GM19239 (cell line): ENCODE measurements at places on chromosomes 6 and 20.

- DNase-seq = no peak
Observed at GRCh38 chr20:13317439-13317838, 96.4 kb downstream of the ISM1 start.

DNA sequence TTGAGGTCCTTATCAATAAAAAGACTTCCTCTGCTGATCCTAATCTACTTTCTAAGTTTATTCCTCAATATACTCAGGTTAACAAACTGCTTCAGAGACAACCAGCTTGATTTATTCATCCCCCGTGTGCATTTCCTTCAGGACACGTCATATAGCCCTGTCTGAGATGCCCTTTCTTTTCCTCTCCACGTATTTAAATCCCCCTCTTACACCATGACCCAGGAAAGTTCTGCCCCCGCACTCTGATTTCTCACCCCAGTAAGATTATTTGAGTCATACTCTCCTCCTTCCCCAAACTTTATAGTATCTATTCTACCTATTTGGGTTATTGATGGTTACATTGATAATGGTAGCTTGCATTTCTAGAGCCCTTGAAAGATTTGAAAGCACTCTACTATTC is 9.8 kb upstream of the CGA start:
- DNase-seq = no peak

- DNase-seq = no peak
Observed at GRCh38 chr6:169250660-169251059, 3.0 kb downstream of the THBS2 start.

DNA sequence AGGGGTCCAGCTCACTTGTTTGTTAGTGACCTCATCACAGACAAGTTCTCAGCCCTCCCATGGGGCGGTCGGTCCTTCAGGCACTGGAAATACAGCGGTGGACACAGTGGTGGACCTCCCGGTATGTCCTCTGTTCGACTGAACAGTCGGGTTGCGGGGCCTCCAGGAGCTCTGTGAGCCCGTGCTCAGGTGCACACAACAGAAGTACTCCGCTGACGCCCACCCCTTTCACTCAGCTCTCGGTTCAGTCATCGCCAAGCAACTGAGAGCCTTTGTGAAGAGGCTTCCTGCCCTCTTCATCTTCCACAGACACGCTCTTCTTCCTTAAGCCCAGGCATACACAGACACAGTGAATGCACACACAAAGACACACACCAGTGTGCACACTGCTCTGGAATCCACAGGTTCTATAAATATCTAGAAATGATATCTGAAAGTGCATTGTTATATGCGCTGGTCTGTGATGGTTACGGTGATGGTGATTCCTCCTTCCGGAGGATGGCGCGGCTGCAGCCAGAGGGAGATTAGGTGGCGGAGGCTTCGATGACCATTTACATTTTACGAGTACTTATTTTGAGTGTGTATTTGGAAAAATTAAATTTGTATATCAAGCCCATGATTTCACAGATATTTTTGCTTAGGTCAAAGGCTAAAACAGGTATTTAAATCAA is 46.8 kb upstream of the BHLHE23 start:
- DNase-seq = no peak

DNA sequence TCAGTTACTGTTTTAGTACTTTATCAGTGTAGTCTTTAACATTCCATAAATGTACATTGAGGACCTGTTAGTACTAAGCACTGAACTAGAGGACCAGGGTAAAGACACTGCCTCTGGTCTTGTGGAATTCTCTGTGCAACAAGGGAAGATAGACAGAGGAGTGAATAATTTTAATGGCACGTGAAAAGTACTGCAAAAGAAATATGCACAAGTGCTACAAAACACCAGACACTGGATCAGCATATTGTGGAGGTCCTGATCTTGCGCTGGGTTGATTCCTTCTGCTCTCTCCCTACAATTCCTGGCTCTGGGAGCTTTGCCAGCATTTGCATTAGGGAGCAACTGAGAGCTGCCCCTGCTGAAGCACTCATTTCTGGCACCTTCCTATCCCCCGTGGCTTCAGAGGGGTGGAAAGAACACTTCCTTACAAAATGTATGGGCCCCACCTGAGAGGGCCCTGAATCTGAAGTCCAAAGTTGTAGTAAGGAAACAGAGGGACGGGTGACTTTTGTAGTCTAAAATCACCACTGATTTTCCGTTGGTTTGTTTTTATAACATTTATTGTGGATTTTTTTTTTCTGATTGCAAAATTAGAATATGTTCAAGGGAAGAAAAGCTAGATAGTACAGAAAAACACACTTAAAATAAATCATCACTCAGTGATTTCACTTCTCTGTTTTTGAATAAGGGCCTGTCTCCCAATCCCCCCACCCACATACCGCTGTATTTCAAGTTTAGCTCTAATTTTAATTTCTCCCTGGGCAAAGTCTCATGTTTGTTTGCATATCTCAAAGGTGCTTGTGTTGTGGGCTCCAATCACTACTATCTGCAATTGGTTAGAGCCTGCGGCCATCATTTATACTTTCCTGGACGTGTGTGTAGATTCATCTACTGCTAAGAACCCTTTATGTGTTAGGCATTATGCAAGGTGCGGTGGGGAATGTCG is 4.9 kb downstream of the PKIG start:
- DNase-seq = no peak

GRCh38 chr6:83114164-83114563 is 46.7 kb downstream of the DOP1A start:
- DNase-seq = no peak
